ENCODE measurements at places on chromosomes 5 and 9.
A peak's percentile ranks its signal among the peaks of the same experiment; 100 is the strongest.

- DNase-seq = no peak
Measured at GRCh38 chr5:103511554-103511885, 51.1 kb downstream of the NUDT12 start.

GRCh38 chr5:80204808-80205614, 50.8 kb downstream of the SERINC5 start:
- DNase-seq = no peak

GRCh38 chr5:114358329-114358728, 3.5 kb upstream of the KCNN2 start:
- DNase-seq = no peak

- no peak for DNase-seq
Measured at GRCh38 chr5:19835442-19835841, 152.6 kb downstream of the CDH18 start.

DNA sequence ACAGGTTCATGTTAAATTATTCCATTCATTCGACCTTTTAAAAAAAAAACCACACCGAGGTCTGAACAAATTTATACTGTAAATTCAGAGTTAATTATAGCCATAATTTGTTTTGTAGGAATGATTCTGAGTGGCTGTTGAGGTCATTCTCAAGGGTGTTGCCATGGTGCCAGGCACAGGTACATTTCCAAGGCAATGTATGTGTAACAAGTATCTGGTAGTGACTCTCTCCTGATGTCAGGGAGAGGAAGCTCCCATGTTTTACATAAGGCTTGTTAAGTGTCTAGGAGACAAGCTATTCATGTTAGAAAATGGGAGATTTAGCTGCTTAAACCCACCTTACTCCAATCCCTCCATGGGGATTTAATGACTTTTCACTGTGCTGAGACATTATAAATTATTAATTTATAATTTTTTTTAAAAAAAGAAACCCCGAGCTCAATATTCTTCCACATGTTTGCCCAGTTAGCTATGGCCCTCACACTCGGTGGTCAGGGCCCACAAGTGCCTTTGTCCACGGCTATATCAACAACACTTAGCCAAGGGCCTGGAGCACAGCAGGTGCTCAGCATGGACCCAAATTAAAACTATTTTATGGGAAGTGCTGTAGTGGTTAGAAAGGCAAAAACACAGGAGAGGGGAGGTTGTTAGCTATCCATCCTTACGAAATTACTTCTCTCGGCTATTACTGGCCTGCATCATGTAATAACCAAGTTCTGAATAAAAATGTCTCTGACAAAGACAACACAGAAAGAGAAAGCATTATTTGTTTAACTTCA, 154.6 kb upstream of the GNA14 start:
- DNase-seq = peak; percentile 39

DNA sequence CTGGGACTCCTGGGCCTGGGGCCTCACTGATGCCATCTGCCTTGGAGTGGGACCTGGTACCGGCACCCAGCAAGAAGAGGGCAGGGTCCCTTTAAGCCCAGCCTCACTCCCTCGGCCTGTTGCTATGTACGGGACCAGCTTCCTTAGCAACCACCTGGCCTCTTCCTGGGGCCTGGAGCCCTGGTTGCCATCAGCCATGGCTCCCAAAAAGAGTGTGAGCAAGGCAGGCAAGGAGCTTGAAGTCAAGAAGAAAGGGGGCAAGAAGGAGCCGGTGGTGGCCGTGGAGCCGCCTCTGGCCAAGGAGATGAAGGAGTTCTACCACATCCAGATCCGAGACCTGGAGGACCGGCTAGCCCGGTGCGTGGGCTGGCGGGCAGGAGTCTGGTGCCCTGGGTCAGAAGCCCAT, at the start of gene CFAP157:
TSS of gene CFAP157 (plus strand) at position 153 of the 406 bp plus-strand sequence. CDS start at position 197, 44 bp downstream.
- no peak for DNase-seq

- no peak for DNase-seq
Measured at GRCh38 chr5:143594902-143595818, 191.7 kb upstream of the NR3C1 start.

DNA sequence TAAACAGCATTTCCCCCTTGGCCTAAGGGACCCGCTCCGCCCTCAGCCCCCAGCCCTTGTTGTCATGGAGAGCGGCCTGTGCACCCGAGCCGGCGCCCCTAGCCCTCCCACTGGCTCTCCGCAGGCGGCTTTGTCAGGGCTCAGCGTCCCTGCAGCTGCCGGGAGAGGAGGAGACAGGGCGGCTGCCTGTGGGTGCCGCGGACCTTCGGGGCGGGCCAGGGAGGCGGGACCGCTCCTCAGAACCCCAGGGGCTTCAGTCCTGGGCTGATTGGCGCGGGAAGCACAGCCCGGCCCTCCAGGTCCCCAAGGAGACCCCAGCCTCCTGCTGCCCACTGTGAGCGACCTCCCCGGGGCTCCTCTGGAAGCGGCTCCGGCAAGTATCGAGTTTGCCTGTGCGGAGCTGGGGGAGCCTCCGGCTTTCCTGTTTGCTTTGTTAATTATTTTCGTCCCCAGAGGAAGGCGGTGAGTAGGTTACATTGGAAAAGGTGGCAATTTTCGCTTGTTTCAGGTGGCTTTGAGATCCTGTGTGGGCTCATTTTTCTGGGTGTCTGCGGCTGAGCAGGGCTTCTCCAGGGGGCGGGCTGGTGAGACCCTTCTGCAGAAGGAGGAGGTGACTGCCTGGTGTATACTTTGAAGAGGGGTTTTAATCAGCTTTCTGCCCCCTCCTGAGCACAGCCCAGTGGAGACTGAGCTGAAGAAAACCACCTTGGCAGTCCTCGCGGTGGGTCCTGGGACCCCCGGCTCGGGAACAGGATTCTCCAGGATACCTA, at the start of gene FGD3:
TSS of gene FGD3 (plus strand) at position 256 of the 770 bp plus-strand sequence. CDS start 28,734 bp downstream, outside the sequence.
- no peak for DNase-seq

DNA sequence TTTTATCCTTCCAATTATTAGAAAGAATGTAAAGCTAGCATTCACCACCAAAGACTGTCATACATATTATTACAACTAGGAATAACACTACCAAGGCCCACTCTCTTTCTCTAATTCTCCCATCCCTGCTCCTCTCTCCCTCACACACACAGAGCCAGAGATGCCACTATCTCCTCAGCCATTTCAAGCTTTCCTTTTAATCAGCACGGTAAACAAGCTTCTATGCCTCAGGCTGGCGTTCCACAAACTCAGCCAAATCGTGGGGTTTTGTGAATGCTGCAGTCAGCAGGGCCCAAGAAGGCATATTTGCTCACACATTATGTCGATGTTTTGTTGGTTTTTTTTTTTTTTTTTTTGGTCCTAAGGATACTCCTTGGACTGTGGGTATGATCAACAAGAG, 979.9 kb upstream of the DMAC1 start:
- no peak for DNase-seq

DNA sequence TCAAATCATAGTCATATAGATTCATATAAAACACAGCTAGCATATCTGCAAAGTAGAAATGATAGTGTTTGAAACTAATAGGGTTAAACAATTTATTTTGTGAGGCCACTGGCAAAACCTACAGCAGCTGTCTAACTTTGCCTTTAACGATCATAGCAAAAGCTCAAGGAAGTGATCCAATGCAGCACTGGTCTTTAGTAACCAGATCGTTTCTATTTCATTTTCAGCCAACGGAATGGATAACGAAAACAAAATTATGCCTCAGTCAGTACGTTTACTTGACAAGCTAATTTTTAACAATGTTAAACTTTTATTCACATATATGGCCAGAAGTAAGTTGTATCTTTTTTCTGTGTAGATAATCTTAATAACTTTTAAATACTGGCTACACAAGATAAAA, 17.7 kb downstream of the MLLT3 start:
- no peak for DNase-seq

DNA sequence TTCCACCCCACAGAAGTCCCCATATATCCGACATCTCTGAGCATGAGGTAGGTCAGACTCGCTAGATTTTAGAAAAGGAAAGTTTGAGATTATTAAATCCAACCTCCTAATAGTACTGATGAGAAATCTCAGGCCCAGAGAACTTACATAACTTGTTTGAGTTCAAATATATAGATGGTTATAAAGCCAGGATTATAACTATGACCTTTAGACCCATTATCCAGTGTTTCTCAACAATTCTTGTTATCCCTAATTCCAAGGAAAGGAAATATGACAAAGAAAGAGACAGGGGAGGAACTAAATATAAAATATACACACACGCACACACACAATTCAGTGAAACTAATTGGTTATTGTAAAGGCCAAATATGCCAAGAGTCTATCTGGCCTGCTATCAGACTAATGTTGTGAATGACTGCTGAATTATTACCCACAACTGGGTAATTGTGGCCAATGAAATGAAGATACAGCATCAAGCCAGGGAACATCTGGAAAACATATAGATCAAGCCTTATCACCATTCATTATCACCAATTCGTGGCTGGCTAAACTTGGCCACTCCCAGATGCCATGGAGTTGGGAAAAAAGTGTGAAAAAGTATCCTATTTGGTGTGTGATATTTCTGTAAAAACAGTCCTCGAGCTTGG, 248.4 kb downstream of the PRELID2 start:
- DNase-seq = no peak

DNA sequence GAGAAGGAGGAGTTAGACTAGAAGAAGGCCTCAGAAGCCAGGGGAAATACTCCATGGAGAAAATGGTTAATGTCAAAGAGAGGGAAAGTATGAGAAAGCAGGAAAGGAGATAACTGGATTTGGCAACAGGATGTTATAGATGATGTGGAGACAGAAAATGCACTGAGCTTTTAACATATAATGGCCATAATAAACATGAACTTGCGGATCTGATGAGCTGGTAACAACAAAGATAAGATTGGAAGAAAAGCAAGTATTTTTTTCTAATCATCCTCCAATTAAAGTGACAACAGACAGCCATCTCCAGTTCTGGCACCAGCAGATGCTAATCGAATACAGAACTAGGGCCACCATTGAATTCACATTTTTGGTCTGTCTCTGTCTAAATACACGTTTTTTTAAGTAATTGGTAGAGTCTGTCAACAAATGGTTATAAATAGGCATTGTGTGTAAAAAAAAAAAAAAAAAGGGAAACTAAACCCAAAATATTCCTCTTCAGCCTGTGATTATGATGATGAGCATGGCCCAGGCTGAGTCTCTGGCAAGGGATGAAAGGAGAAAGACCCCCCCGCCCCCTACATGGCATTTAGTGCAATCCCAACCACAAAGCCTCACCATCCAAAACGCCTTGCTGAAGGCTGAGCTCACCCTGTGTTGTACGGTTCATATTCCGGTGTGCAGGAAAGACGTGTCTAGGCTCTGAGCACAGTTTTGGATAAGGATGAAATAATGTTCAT, 149.5 kb upstream of the LHFPL2 start:
- DNase-seq = no peak

- no peak for DNase-seq
Measured at GRCh38 chr9:111436571-111436970, 47.6 kb downstream of the ECPAS start.

- DNase-seq = no peak
Measured at GRCh38 chr9:71431931-71432330, 310.5 kb upstream of the TRPM3 start.

- no peak for DNase-seq
Measured at GRCh38 chr5:129001841-129002526, 36.7 kb downstream of the SLC27A6 start.

DNA sequence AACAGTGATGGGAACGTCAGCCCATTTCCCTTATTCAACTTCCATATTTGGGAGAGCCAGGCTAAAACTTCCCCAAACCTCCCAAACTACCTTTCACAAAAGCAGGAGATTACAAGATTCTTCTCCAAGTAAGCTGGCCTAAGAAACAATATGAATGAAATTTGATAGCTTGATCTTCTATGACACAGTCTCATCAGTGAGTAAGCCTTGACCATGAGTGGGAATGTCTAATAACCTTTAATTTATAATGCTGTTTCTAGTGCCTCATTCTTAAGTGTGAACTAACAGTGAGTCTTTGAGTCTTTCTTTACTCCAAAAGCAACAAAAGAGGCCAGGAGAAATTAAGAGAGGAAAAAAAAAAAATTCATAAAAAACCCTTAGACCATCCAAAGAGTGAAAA, 1379.9 kb downstream of the EFNA5 start:
- no peak for DNase-seq

DNA sequence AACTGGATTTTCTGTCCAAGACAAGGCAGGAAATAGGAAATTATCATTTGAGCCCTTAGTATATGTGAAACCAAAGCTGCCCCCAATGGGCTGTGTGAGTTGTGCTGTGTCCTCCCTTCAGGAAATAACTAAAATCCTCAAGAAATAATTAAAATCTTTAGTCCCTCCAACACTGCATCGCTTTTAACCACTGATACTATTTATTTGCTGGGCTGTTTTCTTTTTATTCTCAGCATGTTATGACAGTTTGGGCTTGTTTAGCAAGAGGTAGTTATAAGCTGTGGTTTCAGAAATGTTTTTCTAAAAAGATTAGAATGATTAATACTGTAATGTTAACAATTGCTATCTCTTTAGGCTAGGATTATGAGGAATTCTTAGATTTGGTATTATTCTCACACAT, 187.0 kb upstream of the KCNN2 start:
- DNase-seq = no peak

DNA sequence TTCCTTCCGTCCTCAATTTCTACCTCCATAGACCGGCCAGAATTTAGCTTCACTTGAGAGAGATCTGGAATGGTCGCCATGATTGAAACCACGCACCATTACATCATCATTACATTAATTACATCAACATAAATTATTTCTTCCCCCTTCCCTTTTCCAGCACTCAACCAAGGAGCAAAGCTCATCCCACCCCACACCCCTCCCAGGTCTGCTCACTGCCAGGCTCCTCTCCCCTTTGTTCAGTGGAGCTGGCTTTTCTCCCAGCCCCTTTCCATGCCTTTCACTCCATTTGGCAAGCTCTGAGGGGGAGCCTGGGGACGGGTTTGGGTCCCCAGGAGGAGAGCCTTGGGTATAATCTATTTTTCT, 8.4 kb downstream of the RACK1 start:
- no peak for DNase-seq

GRCh38 chr5:96922499-96923244, 13.2 kb upstream of the LNPEP start:
- DNase-seq = no peak

DNA sequence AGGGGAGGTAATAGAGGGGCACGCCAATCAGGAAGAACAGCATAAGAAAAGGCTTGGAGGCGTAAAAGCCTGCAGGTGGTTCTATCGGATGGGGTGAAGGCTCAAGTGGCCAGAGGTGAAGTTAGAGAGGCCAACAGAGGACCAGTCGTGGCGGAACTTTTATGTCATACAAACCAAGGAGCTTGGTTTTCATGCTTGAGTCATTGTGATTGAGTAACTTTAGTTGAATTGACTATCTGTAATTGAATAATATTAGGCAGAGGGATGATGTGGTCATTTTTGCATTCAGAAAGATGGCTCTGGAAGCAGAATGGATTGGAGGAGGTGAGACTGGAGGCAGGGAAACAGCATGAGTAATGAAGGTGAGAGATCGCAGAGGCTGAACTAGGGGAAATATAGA, 7.2 kb upstream of the SPINK4 start:
- DNase-seq = no peak

GRCh38 chr5:2877522-2877921, 126.0 kb upstream of the IRX2 start:
- no peak for DNase-seq
